ENCODE measurements at places on chromosomes 2 and 18.
A peak's percentile ranks its signal among the peaks of the same experiment; 100 is the strongest.

GRCh38 chr18:2424420-2424819, 146.9 kb downstream of the METTL4 start:
- no peak for DNase-seq

GRCh38 chr2:175523001-175523400, 341.5 kb upstream of the ATP5MC3 start:
- peak; percentile 9 for DNase-seq

DNA sequence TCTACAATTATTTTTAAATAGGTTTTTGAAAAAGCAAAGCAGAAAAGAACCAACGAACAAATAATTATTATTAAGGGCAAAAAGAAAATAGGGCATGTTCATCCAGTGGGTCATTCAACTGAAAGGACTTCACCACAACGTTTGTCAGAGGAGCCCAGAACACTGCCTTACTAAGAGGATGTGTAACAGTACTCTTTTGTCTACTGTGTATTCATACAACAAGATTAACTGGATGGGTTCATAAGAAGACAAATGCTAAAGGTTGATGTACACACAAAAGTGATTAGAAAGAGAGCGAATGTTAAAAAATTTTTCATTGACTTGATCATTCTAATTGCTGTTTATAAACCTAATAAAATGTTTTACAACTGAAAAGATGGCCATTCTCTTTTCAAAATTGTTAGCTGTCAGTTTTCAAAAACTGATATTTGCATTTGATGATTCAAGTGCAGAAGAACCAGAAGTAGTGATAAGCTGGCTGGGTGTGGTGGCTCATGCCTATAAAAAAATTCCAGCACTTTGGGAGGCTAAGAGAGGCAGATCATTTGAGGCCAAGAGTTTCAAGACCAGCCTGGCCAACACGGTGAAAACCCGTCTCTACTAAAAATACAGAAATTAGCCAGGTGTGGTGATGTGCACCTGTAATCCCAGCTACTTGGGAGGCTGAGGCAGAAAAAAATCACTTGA, 33.1 kb downstream of the MGAT4A start:
- no peak for DNase-seq

DNA sequence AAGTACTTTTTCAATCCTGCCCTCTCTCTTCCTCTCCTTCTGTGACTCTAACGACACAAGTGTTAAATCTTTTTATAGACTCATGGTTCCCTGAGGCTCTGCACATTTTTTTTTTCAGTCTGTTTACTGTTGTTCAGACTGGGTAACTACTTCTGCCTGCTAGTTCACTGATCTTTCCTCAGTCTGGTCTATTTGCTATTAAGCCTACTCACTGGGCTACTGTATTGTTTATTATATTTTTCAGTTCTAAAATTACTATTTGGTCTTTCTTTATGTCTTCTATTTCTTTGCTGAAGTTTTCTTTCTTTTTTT, 21.3 kb downstream of the PPP3R1 start:
- DNase-seq = no peak

DNA sequence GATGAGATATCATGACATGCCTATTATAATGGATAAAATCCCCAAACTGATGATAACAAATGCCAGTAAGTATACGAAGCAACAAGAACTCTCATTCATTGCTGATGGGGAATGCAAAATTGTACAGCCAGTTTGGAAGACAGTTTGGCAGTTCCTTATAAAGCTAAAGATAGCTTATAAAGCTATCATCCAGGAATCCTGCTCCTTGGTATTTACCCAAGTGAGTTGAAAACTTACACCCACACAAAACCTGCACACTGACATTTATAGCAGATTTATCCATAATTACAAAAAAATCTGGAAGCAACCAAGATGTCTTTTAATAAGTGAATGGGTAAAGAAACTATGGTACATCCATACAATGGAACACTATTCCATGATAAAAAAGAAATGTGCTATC, 59.5 kb upstream of the FAM124B start:
- no peak for DNase-seq

DNA sequence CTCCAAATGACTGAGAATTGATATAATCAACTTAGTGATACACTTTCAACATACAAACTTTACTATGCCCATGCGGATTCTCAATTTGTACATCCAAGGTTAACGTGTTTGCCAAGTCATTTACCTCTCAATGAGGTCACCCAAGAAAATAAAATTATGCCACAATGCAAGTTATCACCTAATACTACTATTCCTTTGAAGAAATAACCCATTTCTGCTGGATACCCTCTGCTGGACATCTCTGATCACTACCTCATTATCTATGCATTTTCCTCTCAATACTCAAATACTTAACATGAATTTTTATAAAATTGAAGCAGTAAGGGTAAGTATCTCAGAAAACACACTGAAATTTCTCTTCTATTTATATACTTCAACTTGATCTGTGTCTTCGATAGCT, 12.7 kb downstream of the HNRNPLL start:
- DNase-seq = no peak

DNA sequence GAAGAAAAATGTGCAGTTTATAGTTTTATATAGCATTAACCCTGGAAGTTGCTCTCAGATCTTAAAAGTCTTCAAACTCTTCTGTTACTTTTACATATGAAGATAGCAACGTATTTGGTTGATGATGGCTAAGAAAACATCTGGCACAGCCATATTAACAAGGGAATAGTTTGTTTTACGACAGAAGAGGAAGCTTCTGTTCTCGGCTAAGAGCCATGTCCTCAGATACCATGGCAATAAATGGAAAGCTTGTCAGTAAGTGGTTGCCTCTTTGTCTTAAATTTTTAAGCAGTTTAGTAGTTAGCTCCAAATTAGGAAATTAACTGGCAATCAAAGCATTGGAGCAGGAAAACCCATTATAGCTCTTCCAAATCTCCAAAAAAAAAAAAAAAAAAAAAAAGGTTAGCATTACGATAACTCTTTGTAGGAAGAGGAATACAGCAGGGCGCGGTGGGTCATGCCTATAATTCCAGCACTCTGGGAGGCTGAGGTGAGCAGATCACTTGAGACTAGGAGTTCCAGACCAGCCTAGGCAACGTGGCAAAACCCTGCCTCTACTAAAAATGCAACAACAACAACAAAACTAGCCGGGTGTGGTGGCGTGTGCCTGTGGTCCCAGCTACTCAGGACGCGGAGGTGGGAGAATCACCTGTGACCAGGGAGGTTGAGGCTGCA, 4.5 kb upstream of the STON1 start:
- DNase-seq = no peak

- DNase-seq = no peak
These were observed 75.7 kb upstream of the RAB6C start for GRCh38 chr2:129903586-129904425.

- DNase-seq = no peak
These were observed 8.5 kb downstream of the KLHL30 start for GRCh38 chr2:238146884-238147544.
